ENCODE measurements at places on chromosomes 1 and 21.

DNA sequence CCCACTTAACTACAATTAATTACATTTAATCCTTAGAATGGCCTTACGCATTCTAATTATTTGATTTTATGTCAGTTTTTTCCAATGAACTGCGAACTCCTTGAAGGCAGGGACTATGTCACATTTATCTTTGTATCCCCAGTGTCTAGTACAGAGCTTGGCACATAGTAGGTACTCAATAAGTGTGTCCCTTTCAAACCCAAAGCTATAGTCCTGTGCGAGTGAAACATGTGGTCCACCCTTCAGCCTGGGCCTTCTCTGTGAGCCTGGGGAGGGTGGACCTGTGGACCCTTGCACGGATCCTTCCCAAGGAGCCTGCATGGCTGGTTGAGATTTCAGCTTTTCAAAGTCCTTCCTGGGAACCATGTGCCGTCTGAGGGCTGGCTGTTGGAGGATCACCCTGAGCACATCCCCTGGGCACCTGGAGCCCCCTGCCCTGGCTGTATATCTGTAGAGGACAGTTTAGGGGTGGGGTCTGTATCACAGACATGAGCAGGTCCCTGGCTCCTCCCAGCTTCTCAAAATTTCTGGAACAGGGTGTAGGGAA is 103.1 kb downstream of the IER5 start:
- DNase-seq = no peak

- no peak for DNase-seq
Observed at GRCh38 chr1:18091660-18092446, 15.7 kb upstream of the IGSF21 start.

- no peak for DNase-seq
Observed at GRCh38 chr1:75170981-75171380, 36.8 kb downstream of the LHX8 start.

DNA sequence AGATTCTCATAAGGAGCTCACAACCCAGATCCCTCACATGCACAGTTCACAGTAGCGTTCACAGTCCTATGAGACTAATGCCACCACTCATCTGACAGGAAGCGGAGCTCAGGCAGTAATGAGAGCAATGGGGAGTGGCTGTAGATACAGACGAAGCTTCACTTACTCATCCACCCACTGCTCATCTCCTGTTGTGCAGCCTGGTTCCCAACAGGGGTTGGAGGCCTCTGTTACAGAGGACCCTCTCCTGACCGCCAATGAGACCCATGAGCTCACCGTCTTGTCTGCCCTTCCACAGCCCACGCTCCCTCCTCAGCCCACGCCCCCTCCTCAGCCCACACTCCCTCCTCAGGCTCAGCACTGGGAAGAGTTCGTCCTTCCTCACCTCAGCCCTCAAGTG is 39.6 kb downstream of the RSPH1 start:
- no peak for DNase-seq

GRCh38 chr1:212162635-212163034 is 122.6 kb upstream of the PPP2R5A start:
- DNase-seq = peak; percentile 17

DNA sequence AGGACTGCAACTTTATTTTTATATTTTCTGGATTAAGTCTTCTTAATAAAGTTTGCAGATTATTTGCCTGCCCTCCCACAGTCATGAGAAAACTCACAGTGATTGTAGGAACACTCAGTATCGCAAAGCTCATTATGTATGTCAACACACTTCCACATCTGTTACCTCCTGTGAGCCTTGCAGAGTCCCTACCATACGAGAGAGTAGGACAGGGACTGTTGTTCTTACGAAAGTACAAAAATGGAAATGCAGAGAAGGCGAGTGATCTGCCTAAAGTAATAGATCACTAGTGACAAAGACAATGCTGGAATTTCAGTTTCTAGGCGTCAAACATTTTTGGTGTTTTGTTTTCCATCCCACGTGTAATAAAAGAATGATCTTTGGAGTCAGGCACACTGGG is 131.7 kb downstream of the SYT2 start:
- DNase-seq = no peak

DNA sequence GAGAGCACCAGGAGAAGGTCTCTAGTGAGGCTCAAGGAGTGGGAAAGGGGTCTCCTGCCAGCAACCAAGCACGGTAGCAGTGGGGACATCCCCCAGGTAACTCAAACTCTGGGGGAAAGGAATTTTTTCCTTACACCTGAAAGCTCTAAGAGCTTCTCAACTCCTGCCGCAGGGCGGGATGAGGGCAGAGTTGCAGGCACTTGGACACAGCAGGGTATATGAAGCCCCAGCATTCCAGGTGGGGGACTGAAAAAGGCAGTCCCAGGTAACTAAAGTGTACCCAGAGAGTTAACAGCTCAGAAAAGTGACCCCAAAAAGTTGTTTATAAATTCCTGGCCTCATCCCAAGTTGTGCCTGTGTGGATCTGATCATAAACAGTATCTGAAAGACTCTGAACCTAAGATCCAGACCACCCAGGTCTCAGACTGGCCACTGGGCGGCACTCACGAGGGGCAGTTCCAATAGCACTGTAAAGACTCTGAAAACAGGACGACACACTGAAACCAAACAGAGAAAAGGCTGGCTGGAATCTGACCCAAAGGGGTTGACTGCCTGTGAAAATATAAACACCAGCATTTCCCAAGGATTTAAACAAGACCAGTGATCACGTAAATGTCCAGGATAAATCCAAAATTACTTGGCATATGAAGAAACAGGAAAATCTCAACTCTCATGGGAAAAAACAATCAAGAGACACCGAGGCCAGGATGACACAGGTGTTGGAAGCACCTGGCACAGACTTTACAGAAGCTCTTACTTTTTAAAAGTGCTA is 47.5 kb downstream of the HSF2BP start:
- DNase-seq = peak; percentile 36

DNA sequence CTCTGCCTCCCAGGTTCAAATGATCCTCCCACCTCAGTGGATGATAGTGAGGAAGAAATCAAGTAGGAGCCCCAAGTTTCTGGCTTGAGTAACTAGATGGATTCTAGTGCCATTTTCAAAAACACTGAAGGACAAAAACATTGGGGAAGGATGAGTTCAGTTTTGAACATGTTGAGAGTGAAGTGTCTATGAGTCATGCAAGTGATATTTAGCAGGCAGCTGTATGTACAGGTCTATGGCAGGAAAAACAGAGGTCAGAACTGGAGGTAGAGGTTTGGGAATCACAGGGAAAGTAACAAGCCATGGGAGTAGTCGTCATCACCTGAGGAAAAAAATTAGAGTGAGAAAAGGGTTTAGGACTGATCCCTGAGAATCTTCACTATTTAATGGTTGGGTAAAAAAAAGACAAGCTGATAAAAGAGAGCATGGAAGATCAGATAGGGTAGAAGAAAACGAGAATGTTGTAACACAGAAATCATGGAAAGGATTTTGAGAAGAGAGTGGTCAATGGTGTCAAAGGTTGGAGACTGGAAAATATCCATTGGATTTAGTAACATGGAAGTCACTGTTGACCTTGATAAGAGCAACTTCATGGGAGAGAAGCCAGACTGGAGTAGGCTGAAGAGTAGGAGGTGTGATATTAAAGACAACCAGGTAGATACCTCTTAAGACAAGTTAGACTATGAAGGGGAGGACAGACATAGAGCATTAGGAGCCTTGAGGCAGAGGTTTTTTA is 53.1 kb downstream of the DIPK1A start:
- DNase-seq = no peak

DNA sequence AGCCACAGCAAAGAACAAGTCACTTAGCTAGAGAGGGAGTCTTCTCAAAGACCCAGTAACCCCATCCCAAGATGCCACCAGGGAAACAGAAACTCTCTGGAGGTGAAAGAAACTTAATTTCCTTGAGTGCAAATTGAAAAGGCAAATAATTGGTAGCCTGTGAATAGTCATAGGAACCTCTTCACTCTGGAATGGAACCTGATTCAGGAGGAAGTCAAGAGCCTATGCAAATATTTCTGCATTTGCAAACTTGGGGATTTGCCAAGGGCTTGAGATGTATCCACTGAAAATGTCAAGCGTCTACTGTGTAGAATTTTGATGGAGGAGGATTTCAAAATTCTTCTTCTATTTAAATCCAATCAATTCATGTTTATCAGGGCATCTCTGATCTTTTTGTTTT is 5.7 kb downstream of the HIVEP3 start:
- DNase-seq = no peak

- no peak for DNase-seq
Observed at GRCh38 chr1:56676571-56677035, 31.5 kb downstream of the PRKAA2 start.

DNA sequence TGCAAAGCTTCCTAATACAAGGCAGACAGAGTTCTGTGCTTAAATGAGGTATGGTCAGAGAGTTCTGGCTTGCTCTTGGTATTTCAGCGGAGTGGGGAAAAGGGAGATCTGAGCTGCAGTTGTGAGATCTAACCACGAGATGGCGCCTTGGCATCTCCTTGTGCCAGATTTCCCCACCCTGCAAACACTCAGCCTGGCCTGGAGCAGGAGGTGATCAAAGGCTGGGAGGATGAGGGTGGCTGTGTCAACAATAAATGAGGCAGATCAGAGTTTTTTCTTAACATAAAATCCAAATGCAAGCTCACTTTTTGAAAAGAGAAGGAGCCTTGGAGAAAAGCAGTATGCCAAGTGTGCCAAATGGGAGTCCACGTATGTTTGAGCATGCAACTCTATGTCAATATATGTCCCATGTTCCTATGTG is 4.1 kb upstream of the TFAP2E start:
- peak; percentile 44 for DNase-seq

DNA sequence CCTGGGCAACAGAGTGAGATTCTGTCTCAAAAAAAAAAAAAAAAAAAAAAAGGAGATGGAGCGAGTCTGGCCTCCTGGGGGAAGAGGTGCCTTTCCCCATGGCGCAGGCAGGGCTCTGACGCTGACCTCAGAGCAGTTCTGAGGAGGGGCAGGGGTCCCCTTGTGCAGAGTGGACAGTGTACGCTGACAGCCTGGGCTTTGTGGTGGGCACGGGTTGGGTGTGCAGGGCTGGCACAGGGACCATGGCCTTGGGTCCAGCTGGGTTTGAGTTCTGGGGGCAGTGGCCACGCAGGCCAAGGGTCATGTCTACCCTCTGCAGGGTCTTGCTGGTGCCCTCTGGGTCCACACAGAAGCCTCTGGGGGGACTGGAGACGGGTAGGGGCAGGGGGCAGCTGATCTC is 260.1 kb upstream of the C1orf174 start:
- DNase-seq = no peak

DNA sequence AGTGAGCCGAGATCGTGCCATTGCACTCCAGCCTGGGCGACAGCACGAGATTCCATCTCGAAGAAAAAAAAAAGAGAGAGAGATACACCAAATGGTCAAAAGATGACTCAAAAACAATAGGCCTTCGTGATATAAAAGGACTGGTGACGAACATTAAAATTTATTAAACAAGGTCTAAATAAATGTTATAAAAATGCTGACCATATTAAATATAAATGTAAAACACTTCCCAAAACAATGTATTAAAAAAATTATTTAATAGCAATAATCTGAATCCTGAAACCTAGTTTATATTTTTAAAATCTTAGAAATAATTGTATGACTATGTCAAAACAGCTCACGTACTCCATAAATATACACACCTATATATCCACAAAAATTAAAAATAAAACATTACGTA is 247.6 kb downstream of the SETD4 start:
- no peak for DNase-seq

GRCh38 chr1:187471555-187471954 is 642.8 kb downstream of the PLA2G4A start:
- peak; percentile 72 for DNase-seq

GRCh38 chr1:163826500-163826899 is 504.7 kb downstream of the NUF2 start:
- DNase-seq = no peak

DNA sequence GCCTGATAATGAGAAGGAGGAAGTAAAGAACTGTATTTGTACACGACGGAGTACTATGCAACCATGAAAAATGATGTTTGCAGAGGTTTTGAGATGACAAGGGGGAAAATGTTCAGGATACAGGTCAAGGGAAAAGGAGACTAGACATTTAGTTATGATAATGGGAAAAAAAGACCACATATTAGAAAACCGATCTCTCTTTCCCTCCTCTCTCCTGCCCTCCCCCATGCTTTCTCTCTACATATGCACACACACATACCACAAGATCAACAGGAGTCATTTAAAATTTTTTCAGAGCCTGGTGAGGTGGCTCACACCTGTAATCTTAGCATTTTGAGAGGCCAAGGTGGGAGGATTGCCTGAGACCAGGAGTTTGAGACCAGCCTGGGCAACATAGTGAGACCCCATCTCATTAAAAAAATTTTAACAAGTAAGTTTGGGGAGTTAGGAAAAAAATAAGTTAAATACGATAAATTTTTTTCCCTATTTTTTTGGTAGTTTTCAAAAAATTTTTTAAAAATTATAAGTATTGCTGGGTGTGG is 44.5 kb downstream of the ECE1 start:
- no peak for DNase-seq

GRCh38 chr1:1125945-1126344 is 10.1 kb upstream of the C1orf159 start:
- DNase-seq = no peak

GRCh38 chr1:164704954-164705353 is 146.0 kb downstream of the PBX1 start:
- peak; percentile 8 for DNase-seq

DNA sequence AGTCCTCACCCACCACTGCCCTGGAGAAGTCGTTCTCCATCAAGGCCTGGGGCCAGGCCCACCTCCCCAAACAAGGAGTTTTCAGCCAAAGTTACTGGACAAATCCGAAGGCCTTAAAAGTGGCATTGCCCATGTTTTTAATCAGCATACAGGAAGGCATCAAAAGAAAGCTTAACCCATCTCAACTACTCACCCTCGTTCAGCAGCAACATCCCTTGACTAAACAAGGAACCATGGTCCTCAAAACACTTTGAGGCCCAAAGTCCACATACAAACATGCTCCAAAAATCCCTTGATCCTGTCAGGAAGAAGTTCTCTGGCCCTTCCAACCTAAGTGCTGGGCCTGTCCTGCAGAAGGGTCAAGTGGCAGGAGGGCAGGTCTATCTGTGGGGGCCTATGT is 1.6 kb downstream of the CAPZB start:
- DNase-seq = no peak

DNA sequence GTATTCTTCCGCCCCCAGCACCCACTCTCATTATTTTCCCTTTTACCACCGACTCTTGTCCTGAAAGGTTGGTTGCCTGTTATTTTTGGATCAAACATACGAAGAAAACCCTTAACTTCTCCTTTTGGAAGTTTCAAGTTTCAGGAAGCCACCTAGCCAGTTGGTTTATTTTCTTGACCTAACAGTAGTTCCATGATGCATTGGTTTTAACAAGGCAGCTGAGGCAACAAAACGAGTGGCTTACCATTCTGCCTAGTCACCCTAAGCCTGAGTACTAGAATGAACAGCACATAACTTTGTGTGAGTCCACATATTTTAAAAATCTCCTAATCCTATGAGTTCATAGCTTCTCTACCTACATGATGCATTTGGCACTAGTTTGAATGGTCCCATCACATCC is 28.9 kb downstream of the OLFM3 start:
- DNase-seq = no peak

- no peak for DNase-seq
Observed at GRCh38 chr1:241470908-241471590, 48.5 kb downstream of the FH start.
